Fibroblast of skin of left quadriceps (primary cell): ENCODE measurements at places on chromosomes 16 and 17.

DNA sequence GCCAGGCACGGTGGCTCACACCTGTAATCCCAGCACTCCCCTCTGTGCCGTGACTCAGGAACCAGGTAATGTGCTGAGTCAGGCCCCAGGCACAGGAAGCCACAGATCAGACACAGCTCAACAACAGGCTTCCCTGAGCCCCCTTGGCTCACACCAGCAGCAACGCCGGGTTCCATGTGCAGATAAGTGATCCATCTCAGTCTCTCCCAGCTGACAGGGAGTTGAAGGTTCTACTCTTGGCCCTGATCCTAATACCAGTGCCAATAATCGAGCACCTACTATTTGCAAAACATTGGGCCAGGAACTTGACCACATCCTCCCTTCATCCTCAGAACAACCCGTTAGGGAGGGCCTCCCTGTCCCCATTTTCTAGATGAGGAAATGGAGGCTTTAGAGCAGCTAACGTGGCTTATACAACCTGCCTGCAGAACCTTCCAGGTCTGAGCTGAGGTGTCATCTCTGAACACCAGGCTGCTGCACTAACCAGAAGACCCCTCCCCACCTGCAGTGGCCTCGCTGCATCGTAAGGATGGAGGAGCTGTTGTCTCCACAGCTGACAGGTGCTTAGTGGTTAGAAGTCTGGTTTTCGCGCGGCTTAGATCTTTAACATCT, 64.8 kb upstream of the AMZ2 start:
- DNase-seq: no peak

GRCh38 chr17:34399725-34400124, 36.7 kb upstream of the CCL1 start:
- no peak for DNase-seq

DNA sequence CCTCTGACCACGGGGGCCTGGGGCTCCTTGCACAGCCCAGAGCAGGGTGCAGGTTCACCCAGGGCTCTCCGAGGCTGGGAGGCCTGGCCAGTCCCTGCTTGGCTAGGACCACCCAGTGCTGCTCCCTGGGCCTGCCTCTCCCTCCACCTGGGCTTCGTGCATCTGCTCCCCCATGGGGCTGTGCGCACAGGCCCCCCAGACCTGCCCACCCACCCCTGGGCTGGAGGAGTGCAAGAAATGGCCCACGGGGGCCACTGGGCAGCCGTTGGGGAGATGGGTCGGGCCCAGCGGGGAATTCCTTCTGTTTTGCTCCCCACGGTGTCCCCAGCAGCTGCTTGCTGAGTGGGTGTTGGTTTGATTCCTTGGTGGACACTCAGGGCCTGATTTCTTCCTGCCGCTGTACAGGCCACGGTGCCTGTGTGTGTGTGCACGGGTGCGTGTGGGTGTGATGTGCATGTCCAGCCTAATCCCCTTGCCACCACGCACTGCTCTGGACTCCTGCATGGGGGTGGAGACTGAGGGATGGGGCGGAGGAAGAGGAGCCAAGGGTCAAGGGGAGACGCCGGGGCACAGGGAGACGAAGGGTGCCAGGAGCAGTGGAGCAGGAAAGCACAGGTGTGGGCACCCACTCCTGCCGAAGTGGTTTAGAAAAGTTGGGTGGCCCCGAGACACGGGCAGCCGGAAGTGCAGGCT, 8.5 kb downstream of the PRSS27 start:
- DNase-seq: no peak

- DNase-seq: no peak
These were observed 16.0 kb upstream of the KCNJ16 start for GRCh38 chr17:70059071-70059470.

DNA sequence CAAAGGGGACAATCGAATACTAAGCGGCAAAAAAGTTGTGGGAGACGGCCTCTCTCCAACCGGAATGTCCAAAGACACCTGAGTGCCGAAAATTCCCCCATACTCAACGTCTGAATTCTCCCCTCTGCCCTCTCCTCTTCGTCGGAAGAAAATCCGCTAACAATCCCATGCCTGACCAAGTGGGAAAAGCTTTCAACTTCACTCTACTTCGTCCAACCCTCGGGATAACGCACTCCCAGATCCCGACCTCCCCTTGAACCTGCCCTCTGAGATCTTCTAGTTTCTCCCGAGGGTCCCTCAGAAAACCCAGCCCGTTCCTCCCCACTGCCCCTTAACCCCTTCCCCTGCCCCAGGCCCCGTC, 961 bp downstream of the AMFR start:
- no peak for DNase-seq

- DNase-seq: no peak
These were observed 84.8 kb upstream of the TNRC6C start for GRCh38 chr17:77873500-77874302.

- no peak for DNase-seq
These were observed 21.4 kb upstream of the CHMP6 start for GRCh38 chr17:80970044-80970761.

GRCh38 chr17:20156196-20157000, 147.2 kb downstream of the SPECC1 start:
- DNase-seq: no peak

- no peak for DNase-seq
These were observed at the start of gene RAB11FIP4 for GRCh38 chr17:31391496-31391949. Gene RAB11FIP4, plus strand, starts transcription at chr17:31391675. Its CDS starts 178 bp downstream, at chr17:31391853.

DNA sequence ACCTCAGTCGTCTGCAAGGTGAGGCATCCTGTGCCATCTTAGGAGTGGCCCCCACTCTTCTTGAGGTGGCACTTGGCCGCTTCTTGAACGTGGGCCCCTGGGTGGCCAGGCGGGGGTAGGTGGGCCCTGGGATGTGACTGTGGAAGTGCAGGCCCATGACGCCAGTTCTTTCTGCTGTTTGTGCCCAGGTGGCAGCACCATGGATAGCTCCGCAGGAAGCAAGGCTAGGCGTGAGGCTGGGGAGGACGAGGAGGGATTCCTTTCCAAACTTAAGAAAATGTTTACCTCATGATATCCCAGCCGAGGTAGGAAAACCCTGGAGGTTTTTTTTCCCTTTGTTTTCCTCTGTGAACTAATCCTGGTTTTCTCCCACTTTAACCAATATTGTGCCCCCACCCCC, 19.8 kb downstream of the NMRAL1 start:
- DNase-seq: no peak

DNA sequence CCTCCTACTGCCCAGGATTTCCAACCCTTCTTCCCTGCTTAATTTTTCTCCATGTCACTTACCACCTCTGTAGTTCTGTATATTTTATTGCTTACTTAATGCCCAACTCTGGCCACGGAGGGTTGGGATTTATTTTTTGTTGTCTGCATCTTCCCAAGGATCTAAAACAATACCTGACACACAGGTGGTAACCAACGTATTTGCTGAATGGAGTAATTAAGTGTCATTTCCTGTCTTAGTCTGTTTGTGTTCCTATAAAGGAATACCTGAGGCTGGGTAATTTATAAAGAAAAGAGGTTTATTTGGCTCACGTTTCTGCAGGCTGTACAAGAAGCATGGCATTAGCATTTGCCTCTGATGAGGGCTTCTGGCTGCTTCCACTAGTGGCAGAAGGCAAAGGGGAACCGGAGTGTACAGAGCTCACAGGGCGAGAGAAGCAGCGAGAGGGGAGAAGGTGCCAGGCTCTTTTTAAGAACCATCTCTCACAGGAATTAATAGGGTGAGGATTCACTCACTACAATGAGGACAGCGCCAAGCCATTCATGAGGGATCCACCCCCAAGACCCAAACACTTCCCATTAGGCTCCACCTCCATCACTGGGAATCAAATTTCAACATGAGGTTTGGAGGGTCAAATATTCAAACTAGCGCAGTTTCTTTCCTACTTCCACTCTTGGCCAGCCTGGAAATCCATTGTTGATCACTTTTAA, 44.8 kb downstream of the ERN1 start:
- no peak for DNase-seq

DNA sequence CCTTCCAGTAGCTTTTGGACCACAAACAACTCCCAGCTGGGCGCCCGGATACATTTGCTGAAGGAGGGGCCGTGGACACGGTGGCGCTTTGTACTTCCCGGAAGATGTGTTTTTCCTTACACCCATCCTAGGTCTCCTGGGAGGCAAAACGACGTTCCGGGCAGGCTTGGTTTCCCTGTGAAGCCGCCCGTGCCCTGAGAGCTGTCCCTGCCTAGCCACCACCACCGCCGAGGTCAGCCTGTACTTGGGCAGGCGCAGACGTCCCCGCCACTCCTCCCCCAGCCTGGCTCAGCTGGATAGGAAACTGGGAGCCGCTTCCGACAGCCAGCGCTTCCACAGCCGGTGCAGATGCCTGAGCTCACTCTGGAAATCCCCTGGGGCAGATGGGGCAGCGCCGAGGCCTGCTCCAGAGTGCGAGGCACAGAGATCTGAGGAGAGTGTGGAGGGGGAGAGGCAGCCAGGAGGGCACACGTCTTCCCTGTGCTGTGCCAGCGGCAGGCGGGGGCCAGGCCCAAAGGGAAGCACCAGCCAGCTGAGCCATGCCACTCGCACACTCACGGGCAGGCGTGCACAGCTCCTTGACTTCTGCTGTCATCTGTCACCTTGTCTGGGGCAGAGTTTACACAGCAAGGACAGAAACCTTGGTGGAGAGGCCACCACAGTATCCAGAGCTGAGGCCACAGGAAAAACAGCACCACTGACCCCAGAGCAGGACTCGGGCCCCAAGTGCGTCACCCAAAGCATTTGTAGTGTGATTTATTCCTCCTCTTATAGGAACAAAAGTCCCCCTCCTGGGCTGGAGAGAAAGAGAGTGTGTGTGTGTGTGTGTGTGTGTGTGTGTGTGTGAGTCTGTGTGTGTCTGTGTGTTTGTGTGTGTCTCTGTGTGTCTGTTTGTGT, 3.0 kb downstream of the RHBDF2 start:
- DNase-seq: peak; percentile 49

DNA sequence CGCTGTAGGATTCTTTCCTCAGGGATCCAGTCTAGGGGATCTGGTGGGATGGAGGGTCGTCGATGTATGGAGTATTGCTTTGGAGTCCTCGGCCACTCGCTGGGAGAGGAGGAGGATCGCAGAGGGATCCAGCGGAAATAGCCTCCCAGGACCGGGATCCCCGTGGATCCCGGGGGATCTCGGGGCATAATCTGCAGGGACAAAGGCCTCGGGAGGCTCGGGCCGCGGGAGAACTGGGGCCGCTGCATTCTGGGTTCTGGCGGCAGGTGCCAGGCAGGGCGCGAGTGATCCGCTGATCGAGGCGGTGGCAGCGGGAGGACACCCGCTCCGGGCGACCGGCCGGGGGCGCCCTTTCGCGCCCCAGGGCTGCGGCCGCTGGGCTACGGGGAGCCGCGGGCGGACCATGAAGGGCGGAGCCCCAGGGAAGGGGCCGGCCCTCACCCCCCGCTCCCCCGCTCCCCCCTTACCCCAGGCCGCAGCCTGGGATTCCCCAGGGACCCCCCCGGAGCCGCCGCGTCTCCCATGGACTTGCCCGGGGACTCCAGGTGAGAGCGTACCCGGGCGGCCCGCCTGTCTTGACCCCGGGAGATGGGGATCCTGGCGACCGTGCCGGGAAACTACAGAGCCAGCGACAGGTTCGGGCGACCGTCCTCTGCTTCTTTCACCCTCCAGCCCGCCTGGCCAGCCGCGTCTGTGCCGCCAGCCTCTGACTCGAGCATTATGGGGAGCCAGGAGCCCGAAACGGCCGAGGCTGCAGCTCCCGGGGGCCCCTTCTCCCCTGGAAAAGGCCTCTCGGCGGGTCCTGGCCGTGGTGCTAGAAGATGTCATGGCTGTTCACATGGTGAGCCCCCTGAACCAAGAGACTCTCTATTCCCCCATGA, 604 bp downstream of the PRR14 start:
- no peak for DNase-seq
